Transverse colon (tissue), 4 donors: ENCODE measurements at places on chromosomes 4 and X. TPM values are rescaled to one million over a fixed set of nuclear protein-coding genes. Genes with fewer than 3 reads are reported as not detected.

GRCh38 chrX:119041175-119041574 lies 31.6 kb upstream of the CT47C1 start:
- DNase-seq = peak; percentile 55

GRCh38 chr4:91840359-91840758 lies 463.4 kb upstream of the GRID2 start:
- no peak for DNase-seq

DNA sequence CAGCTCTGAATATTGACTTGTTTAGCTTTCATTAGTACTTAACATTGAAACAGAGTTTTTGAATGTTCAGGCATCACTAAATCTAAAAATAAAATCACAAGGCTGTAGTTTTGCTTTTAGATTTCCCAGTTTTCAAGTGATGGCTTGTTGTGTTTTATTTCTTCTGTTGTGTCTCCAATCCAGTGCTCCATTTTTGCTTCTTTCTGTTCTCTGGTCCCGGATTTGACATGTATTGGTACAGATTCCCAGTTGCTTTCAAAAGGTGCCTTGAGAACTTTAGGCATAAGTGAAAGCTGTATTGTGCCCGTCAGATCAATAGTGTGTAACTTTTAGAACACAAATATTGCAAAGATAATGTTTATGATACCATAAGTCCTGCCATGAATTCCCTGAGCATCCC lies 53.2 kb downstream of the ARHGAP10 start:
- no peak for DNase-seq

GRCh38 chr4:153495480-153496193 lies 29.5 kb downstream of the TMEM131L start:
- no peak for DNase-seq

GRCh38 chr4:148216321-148216720 lies 225.9 kb downstream of the NR3C2 start:
- DNase-seq = no peak

GRCh38 chrX:20320461-20321159 lies 53.9 kb upstream of the RPS6KA3 start:
- no peak for DNase-seq

DNA sequence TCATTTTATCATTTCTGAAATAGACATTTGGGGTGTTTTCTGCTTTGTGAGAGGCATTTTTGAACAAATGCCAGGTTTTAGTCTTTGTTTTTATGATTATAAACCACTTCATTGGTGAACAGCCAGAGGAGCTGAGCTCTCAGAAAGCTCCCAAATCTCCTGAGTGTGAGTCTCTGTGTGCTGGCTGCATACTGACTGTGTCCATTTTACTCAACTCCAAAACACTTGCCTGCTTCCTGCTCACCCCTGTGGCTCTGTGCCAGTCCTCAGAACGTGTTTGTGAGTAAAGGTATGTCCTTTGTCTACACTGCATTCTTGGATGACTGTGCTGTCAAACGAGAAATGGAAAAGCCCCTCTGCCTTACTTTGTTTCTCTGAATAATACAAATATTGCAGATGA lies 5.4 kb upstream of the LRAT start:
- no peak for DNase-seq

DNA sequence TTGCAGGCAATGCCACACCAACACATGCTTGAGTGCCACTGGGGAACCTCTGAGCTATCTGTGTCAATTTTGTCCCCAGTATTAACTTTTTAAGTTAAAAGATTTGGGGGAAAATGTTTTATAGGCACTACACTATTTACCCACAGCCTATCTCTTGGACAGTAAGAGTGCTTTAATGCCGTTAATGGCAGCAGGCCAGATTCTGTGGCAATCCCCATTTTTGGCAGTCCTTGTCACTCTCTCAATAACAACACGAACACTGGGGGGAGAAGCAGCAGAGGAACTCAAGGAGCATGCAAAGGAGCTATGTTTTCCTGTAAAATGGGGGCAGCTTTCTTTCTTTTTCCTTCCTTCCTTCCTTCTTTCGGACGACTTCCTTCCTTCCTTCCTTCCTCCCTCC lies 168.6 kb downstream of the NSUN7 start:
- peak; percentile 40 for DNase-seq

The OPHN1 gene
- 8.7 TPM for total RNA-seq

The ETDB gene
- total RNA-seq = not detected
